Amniotic epithelial cell (primary cell): ENCODE measurements at places on chromosomes 2 and 18.

DNA sequence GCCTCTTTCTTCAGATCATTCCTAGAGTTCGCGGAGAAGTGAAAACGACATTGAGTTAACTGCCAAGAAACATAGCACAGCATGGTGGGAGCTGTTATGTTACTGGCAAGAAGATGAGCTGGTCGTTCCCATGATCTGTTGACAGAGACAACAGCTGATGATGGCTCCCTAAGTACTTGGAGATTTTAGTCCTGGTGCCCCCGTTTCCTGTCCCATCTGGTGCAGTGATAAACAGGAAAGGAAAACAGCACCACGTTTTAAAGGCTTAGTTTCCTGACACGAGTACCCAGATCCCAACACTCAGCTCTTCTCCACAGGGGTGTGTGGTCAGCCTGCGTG is 56.4 kb upstream of the KCNG2 start:
- DNase-seq: no peak

DNA sequence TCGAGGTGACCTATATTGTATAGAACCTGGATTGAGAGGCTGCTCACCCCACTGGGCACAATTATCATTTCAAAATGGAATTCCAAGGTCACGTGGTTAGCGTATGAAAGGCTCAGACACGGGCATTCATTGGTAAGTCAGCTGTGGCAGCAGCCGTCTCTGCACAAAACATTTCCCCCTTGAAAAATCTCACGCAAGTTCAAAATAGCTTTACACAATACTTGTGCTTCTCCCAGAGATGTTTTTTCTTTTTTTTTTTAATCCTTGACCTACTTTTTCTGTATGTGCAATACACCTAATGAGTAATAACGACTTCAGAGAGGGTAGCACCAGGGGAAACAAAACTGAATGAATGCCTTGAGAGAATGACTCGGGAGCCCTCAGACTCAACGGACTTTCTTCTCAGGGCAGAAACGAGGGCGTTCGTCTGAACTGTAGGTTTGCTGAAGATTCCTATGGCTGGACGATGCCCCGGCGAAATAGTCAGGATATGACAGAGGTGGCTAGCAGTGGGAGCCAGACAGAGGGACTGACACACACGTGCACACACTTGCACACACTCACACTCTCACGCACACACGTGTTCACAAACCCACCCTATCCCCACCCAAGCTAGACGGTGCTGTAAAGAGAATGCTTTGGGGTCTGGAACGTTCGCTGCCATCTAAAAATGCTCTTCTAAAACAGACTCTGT is 77.8 kb downstream of the PDCL3 start:
- peak; percentile 70 for DNase-seq

- DNase-seq: no peak
Observed at GRCh38 chr18:71329114-71329513, 1040.3 kb downstream of the SOCS6 start.

DNA sequence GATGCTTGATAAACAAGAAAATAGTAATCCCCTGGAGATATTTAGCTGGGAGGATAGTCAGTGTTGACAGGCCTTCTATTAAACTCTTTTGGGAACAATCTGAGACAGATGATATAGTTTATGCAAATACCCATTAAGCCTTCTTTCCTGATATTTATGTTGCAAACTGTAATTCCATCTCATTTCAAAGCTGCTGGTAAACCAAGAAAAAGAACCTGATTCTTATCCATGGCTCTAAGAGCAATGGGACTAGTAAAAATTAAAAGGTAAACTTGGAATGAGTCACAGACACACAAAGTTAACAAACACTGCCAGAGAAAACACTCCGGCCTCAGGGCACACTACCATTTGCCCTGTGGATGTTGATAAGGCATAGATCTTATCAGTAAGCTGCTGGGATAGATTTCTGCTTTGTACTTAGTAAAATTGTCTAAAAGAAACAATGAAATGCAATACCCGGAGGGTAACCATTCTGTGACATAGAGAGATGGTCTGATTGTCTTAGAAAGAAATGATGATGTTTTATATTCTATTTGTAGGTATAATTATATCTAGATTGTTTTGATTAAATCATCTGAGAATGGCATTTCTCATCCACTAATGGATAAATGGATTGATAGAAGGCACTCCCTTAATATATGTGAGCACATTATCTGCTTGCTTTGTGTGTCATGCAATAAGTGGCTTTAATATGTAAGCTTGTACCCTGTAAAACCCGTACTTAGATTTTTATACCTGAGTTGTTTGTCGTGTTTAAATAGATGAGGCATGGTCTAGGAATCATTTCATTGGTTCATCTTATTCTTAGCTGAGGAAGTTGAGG is 13.2 kb downstream of the GALR1 start:
- no peak for DNase-seq

GRCh38 chr2:38682008-38682575 is 16.2 kb downstream of the GALM start:
- DNase-seq: no peak

GRCh38 chr2:177241711-177242120 is 22.8 kb downstream of the NFE2L2 start:
- DNase-seq: peak; percentile 81

DNA sequence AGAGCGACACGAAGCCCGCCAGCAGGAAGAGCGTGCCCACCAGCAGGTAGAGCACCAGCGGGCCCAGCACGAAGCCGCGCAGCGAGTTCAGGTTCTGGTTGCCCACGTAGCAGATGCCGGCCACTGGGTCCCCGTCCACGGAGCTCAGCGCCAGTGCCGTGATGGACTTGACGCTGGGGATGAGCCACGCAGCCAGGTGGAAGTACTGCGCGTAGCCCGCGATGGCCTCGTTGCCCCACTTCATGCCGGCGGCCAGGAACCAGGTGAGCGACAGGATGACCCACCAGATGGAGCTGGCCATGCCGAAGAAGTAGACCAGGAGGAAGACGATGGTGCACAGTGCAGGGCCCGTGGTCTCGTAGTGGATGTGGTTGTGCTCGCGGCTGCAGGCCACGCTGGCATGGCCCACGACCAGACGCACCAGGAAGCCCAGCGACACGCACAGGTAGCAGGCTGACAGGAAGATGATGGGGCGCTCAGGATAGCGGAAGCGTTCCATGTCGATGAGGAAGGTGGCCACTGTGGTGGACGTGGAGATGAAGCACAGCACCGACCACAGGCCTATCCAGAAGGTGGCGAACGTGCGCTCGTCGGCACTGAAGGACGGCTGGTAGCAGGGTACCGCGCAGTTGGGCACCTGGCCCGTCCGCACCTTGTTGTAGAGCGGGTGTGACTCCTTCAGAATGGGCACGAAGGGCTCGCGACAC is 2.1 kb downstream of the FZD5 start:
- DNase-seq: no peak

GRCh38 chr2:152630466-152630865 is 86.8 kb downstream of the PRPF40A start:
- no peak for DNase-seq

DNA sequence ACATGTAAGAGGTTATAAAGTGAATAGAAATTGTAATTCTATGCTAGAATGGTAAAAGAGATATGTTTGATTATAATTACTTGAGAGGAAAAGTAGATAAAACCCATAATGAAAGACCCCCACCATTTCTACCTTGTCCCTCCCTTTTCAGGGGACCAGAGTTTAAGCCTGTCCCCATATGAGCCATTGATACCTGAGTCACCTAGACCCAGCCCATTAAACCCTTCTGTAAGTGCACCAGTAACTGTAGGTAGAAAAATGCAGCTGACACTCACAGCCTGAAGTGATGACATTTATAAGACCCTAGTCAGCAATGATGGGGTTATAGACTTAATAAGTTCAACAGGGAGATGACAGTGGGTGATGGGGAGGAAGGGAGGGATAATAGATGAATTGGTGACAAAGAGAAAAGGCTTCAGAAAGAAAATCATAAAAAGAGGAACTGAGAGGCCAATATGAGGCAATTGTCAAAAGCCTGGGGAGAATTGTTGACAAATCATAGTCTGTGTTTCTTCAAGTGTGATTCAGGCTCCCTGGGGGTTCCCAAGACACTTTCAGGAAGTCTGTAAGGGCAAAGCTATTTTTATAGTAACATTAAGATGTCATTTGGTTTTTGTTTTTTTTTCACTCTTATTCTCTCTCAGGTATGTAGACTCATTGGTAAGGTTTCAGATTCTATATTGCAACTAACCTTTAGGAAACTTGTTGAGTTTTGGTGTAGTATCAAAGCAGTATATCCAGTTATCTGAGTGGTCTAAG is 544.2 kb downstream of the SATB2 start:
- no peak for DNase-seq

DNA sequence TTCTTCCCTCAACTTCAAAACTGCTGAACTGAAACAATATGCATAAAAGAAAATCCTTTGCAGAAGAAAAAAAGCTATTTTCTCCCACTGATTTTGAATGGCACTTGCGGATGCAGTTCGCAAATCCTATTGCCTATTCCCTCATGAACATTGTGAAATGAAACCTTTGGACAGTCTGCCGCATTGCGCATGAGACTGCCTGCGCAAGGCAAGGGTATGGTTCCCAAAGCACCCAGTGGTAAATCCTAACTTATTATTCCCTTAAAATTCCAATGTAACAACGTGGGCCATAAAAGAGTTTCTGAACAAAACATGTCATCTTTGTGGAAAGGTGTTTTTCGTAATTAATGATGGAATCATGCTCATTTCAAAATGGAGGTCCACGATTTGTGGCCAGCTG is 8.4 kb downstream of the HOXD8 start:
- DNase-seq: no peak

GRCh38 chr2:207473049-207473930 is 56.5 kb upstream of the CREB1 start:
- peak; percentile 84 for DNase-seq

DNA sequence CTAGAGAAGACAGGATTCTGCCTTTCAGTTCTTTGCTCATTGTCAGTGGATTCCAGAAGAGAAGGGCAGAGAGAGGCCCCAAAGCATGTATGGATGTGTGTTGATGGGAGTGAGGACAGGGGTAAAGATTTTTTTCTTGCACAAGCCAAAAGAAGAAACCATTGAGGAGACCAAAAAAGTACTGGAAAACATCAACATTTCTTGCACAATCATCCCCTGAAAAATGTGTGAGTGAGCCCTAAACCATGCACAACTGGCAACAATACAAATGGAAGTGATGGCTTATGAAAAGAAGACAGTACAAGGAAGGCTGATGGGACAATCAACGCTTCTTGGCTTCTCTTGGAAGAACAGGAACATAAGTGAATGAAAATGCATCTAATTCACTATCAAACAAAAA is 5.6 kb upstream of the SMAD7 start:
- peak; percentile 93 for DNase-seq

DNA sequence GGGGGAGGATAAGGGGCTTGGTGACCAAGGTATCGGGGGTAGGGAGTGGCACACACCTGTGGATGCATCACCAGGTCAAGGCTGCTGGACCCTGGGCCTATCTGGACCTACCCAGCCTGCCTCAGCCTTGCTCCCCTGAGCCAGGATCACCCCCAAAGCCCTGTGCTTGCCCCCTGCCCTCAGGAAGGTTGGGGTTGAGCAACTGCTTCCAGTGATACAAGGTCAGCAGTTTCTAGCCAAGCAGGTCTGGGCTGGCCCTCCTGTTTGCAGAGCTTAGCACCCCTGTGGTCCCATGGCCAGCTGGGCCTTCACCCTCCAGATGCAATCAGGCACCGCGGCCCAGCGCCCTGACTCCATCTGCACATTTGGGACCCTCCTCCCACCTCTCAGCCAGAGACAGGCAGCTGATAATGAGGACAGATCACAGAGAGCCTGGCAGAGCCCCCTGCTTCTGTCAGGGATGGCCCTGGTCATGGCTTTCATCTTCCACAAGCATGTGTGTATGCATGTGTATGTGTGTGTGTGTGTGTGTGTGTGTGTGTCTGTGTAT is 154.6 kb downstream of the TFCP2L1 start:
- no peak for DNase-seq

GRCh38 chr2:20594048-20594750 is 56.7 kb downstream of the HS1BP3 start:
- no peak for DNase-seq

DNA sequence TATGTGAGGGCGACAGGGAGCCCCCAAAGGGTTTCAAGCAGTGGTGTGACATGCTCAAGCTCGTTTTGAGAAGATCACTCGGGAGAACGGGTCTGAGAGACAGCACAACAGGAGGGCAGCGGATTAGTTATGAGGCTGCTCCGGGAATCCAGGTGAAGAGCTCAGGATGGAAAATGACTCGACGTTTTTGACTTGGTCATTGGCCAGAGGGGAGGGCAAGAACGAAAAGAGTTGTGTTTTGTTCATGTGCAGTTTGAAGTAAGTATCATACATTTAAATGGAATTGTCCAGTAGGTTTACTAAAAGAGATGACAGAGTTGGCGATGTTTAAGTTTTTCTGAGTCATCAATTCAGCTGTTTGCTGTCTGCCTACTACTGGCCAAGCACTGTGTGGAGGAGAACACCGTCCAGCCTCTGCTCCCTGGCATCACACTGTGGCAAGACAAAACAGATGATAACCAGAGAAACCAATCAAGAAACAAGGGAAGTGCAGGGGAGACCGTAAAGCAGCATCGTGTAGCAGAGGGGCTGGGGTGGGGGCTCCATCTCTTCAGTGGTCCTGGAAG is 25.3 kb upstream of the ANXA4 start:
- peak; percentile 31 for DNase-seq

GRCh38 chr2:231886071-231886681 is 40.0 kb downstream of the NPPC start:
- DNase-seq: no peak

DNA sequence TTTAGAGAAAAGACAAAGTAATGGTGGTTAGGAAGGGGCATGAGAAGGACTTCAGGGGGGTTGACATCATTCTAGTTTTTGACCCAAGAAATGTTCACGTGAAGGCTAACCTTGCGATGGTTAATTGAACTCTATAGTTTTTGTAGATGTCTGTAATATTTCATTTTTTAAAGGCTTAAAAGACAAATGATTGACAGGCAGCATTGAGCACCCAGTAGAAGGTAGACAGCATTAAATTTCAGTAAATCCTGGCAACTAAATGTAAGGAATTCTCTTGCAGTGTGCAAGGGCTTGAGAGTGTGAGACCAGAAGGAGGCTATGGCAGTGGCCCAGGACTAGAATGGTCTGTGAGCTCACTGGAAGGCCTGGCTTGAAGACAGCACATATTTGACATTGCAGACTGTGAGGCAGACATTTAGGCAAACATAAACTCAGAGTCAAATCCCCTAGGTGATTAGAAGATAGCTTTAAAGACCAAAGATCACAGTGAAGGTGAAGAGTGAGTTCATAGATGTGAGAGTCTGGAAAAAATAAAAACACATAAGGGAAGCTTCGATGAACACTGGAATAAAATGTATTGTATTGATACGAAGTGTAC is 100.1 kb upstream of the MAP4K4 start:
- peak; percentile 31 for DNase-seq

GRCh38 chr2:113851640-113852039 is 38.2 kb upstream of the ACTR3 start:
- DNase-seq: peak; percentile 99

DNA sequence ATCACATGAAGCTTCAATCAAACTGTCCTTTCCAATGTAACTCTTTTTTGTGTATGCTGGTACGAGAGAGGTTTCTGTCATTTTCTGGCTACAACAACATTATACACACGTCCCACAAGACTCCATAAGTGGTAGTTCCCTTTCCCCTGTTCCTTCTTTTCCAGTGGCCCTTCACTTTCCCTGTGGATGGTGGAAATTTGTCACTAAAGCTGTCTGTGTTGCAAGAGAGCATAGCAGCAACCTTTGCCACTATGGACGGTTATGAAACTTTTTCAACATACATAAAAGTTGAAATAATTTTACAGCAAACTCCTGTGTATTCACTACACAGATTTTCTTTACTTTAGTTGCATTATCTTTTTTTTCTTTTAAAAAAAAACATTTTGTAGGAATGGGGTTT is 18.7 kb downstream of the DBI start:
- no peak for DNase-seq

GRCh38 chr2:16277117-16277516 is 336.8 kb downstream of the MYCN start:
- no peak for DNase-seq

- no peak for DNase-seq
Observed at GRCh38 chr2:3610881-3611505, 16.1 kb downstream of the COLEC11 start.
